Fibroblast of upper back skin (primary cell): ENCODE measurements at places on chromosomes 1 and 21.

- DNase-seq = peak; percentile 63
These were observed 69.4 kb downstream of the RGS2 start for GRCh38 chr1:192878249-192878648.

GRCh38 chr1:174301295-174302077 is 142.2 kb downstream of the RABGAP1L start:
- DNase-seq = no peak

GRCh38 chr1:24292887-24293286 is 26.3 kb upstream of the GRHL3 start:
- DNase-seq = no peak

DNA sequence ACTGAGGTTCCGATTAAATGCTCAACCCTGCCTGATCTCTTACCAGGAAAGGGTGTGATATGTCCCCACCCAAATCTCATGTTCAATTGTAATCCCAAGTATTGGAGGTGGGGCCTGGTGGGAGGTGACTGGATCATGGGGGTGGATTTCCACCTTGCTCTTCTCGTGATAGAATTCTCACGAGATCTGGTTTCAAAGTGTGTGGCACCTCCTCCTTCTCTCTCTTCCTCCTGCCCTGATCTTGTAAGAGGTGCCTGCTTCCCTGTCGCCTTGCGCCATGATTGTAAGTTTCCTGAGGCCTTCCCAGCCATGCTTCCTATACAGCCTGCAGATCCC is 34.9 kb downstream of the RSPH1 start:
- no peak for DNase-seq

GRCh38 chr1:108817016-108817415 is 39.9 kb downstream of the AKNAD1 start:
- peak; percentile 55 for DNase-seq

- DNase-seq = peak; percentile 16
These were observed 3.7 kb downstream of the KAZN start for GRCh38 chr1:14602136-14602535.

DNA sequence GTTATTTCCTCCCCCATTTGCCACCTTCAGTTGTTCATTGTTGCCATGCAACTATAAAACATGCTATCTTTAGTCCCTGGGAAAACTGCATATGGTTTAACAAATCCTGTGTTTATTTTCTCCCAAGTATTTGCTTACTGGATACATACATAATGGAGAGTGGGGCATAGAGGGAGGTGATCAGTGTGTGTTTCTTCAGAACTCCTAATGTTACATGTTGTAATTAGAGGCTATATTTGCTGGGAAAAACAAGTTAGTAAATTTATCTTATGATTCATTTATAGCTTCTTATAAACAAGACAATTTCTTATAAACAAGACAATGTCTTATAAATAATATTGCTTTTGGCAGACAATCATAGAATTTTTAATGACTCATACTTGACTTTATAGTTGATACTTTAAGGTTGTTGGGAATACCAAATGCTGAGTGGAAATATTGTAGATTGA is 7.3 kb upstream of the GIPC2 start:
- no peak for DNase-seq

- no peak for DNase-seq
These were observed 127.7 kb upstream of the CAMK1G start for GRCh38 chr1:209455661-209456358.

DNA sequence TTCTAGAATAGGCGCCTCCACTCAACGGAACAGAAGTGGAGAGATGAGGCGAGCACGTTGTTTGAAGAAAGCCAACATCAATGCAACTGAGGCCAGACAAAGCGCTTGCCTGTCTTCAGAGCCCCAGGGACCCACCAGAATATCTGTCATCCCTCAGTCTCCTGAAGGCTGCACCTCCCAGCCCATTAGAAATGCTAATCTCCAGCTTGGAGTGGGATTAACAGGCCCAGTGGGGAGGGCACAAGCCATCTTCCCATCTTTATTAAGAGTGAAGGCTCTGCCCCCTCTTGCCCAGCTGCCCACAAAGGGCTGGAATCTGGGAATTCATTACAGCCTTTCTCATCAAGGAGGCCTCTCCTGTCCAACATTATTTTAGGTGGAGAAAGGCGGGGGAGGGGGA is 16.8 kb upstream of the CNTN2 start:
- DNase-seq = no peak

DNA sequence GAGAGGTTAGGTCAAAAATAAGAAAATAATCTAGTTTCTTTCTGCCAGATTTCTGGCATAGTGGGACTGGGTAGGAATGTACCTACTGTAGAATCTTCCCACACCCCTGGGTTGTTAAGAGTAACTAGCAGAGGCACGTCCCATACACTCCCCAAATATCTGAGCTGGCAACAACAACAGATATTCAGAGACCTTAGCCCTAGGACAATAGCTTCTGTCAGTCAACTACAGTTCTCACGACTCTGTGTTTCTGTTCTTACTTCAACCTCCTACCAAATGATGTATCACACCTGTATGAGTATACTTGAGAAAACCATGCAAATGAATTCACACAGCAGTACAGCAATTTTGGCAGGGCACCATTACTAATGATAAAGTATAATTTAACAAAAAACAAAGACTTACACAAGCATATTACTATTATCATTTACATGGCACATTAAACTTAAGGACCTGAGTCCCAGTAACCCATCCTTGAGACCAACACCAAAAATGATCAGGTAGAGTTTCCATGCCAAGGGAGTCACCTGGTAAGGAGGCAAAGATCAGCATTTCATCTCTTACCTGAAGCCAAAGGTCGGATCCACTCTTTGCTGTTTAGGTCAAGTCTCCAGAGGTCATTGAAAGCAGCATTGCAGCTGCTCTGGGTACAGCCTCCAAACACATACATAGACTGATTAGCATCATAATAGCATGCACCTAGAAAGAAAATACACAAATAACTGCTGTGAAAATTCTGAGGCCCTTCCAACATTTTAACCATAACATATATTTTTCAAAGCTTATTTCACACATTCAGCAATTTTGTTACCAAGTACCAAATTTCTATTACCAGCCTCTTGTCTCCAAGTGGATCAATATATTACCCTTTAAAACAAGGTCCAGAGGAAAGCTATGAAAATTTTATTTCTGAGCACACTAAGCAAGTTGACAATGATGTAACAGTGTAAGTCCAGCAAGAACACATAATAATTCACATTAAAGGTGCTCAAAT is 57.5 kb upstream of the CPLANE2 start:
- DNase-seq = no peak

- DNase-seq = peak; percentile 20
These were observed 125.2 kb upstream of the PTBP2 start for GRCh38 chr1:96596226-96596922.

DNA sequence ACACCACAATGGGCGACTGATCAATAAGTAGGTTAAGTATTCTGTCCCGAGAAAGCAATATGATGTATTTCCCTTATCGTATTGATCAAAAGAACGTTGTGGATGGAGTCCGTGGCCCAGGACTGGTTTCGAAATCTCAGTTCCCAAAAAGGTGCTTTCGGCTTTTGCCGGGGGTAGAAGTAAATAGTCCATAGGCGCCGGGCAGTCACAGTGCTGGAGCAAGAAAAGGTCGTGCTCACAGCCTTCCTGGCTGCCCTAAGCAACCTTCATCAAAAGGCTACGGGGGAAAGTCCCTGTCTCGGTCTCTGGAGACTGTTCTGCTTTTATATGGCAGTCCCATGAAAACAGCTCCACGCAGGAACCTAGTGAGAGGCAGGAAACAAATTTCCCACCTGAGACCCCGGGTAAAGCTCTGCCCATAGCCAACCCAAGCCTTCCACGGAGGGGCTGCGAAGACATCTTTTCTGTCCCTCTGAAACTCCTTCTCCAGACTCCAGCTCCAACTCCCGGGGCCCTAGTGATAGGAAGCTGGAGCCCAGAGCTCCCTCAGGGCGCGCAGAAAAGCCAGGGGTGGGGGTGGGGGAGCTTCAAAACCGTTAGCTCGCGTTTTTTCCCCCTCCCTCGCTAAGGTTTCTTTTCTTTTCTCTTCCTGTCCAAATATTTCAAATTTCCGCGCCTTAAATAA is 7.0 kb downstream of the CDKN2C start:
- DNase-seq = peak; percentile 49

DNA sequence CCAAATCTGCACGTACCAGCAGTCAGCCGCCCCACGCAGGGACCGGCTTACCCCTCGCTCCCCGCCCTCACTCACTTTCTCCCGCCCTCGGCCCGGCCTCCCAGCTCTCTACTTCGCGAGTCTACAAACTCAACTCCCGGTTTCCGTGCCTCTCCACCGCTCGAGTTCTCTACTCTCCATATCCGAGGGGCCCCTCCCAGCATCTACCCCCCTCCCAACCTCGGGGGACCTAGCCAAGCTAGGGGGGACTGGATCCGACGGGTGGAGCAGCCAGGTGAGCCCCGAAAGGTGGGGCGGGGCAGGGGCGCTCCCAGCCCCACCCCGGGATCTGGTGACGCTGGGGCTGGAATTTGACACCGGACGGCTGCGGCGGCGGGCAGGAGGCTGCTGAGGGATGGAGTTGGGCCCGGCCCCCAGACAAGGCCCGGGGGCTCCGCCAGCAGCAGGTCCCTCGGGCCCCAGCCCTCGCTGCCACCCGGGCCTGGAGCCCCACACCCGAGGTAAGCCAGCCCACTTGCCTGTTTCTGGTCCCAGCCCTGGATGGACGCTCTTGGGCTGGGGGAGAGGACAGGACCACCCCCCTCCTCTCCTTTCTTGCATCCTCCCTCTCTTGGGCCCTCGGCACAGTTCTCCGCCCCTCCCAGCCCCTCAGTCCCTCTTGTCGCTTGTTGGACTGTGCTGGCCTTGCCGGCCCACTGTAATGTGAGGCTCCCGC is at the start of gene ARTN:
Gene ARTN (plus strand): TSS at position 416 of the 715 bp plus-strand sequence. CDS start 1,856 bp downstream, outside the sequence.
- DNase-seq = no peak

DNA sequence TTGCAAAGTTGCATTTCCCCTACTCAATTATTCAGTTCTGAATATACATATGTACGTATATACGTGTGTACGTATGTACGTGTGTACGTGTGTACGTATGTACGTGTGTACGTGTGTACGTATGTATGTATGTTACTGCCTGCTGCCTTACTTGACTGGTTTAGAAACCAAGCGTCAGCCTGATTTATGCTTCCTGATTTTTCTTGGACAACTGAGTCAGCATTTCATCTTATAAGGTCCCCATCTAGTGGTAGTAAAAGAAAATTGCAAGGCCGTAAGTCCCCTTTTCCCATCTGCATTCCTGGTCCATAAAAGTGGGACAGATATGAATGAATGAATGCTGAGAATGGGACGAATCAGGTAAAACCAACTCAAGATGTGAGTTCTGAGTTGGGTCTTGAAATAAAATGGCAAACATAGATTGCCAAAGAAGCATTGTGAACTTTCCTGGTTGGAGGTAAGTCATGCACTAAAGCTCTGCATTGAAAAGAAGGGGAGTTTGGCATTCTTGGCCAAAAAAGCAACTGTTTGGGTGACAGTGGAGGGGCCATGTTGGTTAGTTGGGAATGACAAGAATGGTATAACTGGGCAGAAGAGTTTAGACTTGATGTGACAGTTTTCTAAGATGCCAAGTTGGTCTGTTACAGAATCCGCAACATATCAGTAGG is 76.4 kb upstream of the DNAH14 start:
- DNase-seq = peak; percentile 70

GRCh38 chr1:85656256-85656655 is 52.0 kb downstream of the ZNHIT6 start:
- DNase-seq = no peak

- peak; percentile 98 for DNase-seq
These were observed 73.7 kb downstream of the LMO4 start for GRCh38 chr1:87402241-87403002.

GRCh38 chr1:183101081-183101480 is 77.9 kb downstream of the LAMC1 start:
- no peak for DNase-seq

- no peak for DNase-seq
These were observed 237.9 kb downstream of the FOXD2 start for GRCh38 chr1:47675721-47676120.

GRCh38 chr1:176595217-176595616 is 132.2 kb downstream of the PAPPA2 start:
- DNase-seq = no peak

DNA sequence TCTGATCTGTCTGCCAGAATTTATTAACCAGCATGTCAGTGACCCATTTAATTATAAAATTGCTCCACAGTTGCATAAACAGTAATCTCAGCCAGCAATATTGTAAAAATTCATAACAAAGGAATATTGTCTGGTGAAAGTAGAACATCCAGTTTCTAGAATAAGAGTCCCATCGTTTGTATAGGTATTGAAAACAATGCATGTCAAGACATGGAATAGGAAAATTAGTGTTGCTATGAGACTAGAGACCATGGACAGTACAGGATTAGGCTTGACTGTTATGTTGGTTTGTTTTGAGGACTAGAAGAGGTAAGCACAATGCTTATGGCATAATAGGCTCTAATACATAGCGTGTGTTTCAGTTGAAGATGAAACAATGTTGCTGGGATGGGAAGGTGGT is 37.1 kb downstream of the ATF6 start:
- no peak for DNase-seq

- DNase-seq = peak; percentile 98
These were observed 107.5 kb upstream of the HOOK1 start for GRCh38 chr1:59707178-59707791.

- DNase-seq = no peak
These were observed 8.9 kb upstream of the FMO3 start for GRCh38 chr1:171081763-171082201.

DNA sequence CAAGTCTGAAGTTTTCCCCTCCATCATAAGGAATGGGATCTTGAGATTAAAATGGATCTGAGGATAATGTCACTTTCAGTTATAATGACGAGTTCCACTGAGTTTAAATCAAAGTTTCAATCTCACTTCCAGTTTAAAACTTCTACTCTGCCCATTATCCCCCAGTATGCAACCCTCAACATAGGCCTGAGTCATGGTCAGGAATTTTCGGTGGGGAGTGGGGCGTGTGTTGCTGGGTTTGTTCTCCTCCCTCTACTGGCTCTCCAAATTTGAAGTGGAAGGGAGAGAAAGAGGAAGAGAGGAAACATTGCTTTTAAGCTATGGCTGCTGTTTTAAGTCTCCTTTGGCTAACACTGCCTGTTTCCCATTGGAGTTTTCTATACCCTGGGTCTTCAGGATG is 152.9 kb downstream of the TM2D1 start:
- no peak for DNase-seq

DNA sequence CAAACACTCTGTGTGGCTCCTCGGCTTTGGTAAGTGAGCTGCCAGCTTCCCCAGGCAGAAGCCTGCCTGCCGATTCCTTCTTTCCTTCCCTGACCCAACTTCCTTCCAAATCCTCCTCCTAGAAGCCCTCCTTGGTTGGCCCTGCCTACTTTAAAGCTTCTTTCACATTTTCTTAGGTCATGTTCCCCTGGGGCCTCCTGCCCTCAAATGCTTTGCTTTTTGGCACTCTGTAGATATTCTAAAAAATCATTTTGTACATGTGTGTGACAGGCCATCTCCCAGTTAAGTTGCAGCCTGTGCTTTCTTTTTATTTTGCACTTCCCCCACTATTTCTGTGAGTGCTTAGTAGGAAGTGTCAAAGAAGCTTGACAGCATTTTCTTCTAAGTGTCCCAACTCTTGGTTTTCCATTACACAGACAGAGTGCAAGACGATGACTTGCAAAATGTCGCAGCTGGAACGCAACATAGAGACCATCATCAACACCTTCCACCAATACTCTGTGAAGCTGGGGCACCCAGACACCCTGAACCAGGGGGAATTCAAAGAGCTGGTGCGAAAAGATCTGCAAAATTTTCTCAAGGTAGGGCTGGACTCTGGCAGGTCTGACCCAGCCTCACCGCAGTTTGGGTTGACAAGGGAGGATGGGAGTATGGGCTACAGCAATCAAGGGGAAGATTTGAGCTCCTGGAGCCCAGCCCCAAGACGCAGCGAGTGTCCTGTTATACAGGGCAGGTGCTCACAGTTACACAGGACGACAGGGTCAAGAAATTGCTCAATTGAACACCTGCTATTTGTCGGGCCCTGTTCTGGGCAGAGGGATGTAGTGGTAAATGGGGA is at the start of gene S100A9:
Gene S100A9 (plus strand): TSS at position 2 of the 838 bp plus-strand sequence. CDS start 430 bp downstream, at position 432.
- DNase-seq = no peak

- DNase-seq = peak; percentile 43
These were observed 40.1 kb upstream of the GPR52 start for GRCh38 chr1:174407665-174408064.
